ENCODE measurements at places on chromosomes 2 and 18. TPM values are rescaled to one million over a fixed set of nuclear protein-coding genes. Genes with fewer than 3 reads are reported as not detected.

DNA sequence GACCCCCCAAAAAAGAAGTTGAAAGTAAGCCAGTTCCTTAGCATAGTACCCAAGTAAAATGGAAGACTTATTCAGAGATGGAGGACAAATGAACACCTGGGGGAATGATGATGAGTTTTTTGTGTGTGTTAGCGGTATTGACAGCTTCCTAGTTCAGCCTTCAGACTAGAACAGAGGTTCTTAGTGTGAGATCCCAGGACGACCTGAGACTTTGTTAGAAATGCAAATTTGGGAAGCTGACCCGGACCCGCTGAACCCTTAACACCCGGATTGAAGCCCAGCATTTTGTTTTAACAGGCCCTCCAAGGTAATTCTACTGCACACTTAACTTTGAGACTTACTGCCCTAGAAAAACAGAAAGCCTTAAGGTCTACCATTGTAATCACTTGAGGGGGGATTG is 20.3 kb downstream of the SPOPL start:
- DNase-seq, result no peak

DNA sequence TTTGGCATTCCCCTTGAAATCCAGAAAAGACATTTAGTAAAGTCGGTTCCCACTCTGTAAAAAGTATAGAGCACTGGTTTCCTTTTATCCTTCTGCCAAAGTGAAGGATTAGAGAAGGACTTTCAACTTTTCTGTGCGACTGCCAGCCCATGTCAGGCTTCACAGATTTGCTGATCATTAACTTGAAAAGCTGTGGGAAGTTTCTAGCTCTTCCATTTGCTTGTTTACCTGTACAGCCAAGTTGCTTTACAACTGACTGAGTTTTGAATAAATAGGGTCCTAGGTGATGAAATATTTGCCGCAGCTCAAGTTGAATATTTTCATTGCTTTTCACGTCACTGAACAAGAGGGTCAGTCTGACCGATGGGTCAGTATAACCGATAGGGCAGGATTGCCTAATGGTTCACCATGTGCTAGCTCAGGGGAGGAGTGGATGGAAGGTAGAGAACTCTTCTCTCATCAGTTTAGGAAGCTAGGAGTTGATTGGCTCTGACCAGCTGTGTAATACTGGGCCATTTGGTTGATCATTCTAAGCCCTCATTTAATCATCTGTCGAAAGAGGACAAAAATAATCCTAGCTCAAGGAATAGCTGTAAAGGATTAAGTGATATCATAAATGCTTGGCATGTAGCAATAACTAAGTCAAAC is 30.4 kb downstream of the UPP2 start:
- DNase-seq, result no peak

GRCh38 chr2:208319391-208319790 is 53.3 kb downstream of the PIKFYVE start:
- DNase-seq, result no peak

DNA sequence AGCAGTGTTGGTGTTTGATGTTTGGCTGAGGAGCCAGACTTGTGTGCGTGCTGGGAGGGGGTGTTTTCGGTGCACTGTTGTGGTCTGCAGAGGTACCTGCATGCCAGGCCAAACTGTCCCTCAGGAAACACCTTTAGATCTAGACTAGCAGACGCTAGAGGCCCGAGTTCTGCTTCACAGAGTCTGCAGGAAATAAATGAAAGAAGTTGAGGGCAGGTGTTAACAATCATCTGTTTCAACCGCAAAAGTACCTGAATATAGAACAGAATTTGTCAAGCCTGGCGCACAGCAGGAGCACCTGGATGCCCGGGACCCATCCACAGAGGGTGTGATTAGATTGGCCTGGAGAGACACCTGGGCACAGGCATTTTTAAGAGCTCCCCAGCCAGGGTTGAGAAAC is 40.5 kb upstream of the REL start:
- DNase-seq, result no peak

Gene XDH
- polyA plus RNA-seq, result not detected

Gene NEU2
- polyA plus RNA-seq, result not detected
